ENCODE measurements at places on chromosomes 1 and 21.

DNA sequence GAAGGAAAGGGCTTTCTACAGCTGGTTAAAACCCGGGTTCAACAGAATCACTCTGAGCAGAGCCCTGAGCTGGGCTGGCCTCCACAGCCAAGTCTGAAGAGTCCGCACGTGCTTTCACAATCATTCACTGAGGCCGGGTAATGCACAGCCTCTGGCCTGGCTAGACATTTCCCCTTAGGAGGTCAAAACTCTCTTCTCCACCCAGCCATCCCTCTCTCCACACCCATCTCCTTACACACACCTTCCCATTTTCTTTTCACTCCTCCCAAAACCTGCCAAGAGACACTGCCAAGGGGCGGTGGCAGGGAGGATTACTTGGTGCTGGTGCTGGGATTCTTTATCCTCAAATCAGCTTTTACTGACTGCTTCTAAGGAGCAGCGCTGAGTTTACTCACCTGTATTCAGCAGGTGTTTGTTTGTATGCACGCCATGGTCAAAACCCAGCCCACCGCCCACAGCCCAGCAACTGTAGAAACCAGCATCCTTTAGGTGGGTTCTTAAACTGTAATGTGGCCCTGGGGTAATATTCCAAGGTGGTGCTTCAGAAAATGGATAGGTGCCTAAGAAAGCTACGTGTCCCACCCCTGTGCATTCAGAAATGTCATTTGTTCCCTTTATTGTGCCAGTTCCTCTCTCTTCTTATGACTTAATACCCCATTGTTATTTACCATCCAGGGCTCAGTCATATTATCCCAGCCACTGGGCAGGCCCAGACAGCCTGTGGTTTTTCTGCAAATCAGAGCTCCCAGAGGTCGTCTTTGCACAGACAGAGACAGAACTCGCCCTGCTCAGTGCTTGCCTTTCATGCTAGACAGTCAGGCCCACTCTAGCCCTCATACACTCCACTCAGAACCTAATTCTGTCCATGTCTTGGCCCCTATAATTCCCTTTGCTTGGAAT, 80.2 kb downstream of the ADSS2 start:
- DNase-seq: no peak

- DNase-seq: no peak
These were observed 1.6 kb downstream of the ADAMTS5 start for GRCh38 chr21:26965040-26965906.

DNA sequence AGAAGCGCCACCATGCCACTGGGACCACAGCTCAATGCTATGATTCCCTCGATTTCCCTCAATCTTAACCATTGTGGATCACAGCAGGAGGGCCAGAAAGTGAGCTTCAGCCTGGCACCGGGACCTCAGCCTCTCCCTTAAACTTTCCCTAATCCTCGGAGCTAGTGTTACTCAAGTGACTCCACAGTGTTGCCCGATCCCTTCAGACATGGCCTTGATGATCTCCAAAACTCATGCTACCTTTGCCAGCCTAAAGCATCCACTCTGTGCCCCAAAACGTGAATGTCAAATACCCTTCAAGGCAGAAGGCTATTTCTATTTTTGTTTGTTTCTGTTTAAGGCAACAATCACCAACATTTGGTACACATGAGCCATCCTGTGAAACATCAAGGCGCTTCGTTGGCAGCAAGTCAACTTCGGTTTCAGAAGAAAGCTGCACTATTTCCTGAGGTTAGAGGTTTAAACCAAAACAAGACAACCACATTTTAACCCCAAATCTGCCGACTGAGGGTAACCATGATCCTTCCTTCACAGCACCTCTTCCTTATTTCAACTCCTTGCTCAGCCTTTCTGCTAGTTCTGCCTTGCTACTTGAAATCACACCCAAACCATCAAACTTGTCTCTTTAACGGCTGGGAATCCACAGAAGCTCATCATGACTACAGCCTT, 94.4 kb upstream of the KRTAP19-8 start:
- no peak for DNase-seq

DNA sequence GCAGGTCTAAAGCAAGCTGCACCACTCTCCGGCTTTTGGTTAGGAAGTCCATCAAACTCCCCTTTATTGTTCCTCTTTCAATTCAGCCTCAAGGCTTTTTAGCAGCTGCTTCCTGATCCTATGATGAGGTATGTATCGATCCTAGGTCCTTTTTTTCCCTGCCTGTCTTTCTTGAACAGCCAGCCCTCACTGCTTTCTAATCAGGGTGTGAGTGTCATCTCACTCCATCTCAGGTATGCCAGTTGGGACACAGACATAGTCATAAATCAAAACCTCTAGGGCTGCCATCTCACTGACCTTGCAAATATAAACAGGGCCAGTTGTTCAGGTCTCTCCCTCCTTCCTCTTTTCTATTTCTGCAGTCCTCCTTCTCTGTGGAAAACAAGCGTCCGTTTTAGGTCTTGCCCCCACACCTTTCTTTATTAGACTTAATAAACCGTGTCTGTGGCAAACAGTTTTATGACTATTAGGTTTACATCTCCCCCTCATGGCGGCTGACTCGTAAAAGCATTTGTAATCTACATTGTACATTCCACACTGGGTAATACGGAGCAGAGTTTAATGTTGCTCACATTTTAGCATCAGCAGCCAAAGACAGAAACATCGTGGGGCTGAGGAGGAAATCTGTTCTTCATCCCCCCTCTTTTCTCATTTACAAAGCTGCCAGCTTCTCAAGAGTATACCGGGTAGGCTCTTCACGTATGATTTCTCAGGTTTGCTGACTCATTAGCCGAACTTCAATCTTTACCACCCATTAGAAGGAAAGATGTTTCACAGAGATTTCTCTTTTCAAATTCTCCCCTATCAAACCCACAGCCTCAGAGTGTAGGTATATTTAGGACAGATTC, 11.6 kb downstream of the STYXL2 start:
- no peak for DNase-seq

DNA sequence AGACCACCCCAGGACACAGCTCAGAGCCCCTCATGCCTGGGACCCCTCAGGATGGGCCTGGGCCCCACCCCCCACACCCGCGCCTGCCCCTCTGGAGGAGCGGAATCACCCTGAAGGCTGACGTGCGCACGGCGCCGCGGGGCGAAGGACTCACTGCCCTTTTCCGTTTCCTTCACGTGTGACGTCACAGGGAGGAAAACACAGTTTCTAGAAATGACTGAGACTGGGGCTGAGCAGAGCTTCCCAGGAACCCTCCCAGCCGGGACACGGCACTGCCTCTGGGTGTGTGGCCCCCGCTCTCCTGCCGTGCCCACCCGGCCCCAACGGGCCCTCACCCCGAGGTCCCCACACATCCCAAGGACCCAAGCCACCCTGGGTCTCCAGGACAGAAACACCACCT, 5.4 kb upstream of the TNFRSF4 start:
- no peak for DNase-seq

GRCh38 chr1:95195046-95195445, 39.0 kb upstream of the RWDD3 start:
- no peak for DNase-seq

DNA sequence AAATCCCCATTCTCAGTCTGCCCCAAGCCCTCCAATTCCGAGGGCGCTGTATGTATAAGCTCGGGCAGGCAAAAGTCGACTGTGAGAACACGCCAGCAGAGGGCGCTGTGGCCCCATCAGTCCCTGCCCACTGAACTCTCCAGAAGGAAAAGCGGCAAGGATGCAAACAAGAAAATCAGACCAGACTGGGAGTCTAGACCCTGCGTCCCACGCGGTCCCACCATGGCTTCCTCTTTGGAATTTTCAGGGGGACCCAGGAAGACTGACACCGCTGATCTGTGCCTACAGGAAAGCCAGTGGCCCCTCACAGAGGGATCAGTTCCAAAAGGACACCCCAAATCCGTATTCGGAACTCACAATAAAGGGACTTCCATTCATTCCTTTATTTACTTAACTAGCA, 19.5 kb downstream of the TEX35 start:
- DNase-seq: peak; percentile 81

DNA sequence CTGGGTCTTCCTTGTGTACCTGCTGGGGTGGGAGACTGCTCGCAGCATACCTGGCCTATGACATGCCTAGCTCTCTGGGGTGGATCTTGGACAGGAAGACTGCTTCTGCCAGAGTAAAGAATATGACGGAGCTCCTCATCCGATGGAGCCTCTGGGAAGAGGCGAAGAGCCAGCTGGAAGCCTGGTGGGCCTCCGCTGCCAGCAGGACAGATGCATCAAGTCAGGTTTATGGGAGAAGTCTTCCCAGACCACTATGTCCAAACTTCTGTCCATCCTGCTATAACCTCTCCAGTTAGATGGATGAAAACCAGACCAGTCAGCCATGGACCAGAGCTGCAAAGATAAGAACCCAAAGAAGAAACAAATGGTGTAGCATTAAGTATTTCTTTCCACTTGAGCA, 27.7 kb upstream of the NGF start:
- no peak for DNase-seq

- DNase-seq: no peak
These were observed 2.3 kb upstream of the EPS8L3 start for GRCh38 chr1:109765896-109766615.

GRCh38 chr1:18537386-18538306, 56.9 kb downstream of the KLHDC7A start:
- no peak for DNase-seq

GRCh38 chr1:208485512-208485911, 241.3 kb upstream of the PLXNA2 start:
- no peak for DNase-seq

GRCh38 chr1:201096041-201096461, 16.2 kb downstream of the CACNA1S start:
- no peak for DNase-seq

GRCh38 chr1:1677718-1678580, 14.6 kb downstream of the SLC35E2B start:
- DNase-seq: peak; percentile 68

DNA sequence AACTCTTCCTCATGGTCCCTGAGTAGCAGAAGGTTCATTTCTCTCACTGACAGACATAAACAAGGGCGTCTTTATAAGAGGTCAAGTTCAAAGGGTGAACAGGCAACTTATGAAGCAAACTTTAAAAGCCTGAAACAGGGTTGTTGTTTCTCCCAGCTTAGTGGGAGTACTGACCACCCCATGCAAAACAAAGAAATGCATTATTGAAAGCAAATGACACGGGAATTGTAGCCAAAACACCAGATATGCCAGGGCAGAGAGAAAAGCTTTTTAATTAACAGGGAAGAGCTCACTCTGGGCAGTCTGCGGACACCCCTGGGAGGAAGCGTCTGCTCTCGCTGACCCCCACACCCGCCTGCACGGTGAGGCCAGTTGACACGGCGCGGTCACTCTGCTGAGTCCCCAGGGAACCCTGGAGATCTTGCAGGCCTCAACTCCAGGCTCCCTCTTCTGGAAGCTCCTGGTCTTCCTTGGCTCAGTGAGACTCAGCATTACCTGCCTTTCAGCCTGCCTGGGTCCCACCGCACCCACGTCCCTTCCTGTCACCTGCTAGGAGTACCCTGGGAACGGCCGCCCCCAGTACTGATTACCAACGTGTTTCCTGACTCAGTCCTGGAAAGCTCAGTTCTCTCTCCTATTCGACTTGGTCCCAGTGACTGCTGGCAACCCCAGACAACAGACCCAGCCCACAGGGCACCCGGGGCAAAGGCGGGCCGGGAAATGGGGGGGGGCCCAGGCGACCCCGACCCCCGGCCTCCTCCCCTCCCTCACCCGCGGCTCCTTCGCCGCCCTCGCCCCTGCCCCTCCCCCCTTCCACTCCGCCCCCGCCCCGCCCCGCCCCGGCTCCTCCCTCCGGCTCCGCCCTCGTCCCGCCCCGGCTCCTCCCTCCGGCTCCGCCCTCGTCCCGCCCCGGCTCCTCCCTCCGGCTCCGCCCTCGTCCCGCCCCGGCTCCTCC, 972 bp downstream of the CFAP410 start:
- peak; percentile 23 for DNase-seq

DNA sequence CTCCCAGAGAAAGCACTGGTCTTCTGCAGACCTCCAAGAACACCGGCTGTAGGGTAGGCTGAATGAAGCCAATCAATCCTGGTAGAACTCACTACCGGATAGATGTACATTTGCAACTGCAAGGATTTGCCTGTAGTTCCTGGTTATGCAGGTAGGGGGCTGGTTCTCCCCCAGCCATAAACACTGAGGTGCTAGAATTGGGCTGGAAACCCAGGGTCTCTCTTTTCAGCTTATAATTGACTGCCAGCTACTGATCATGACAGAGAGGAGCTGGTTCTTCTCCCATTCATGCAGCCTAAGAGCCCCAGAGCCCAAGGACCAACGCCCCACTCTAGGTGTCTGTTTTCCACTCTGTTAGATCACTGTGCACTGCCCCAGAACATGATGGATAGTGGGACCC, 21.5 kb upstream of the MTARC2 start:
- DNase-seq: no peak

DNA sequence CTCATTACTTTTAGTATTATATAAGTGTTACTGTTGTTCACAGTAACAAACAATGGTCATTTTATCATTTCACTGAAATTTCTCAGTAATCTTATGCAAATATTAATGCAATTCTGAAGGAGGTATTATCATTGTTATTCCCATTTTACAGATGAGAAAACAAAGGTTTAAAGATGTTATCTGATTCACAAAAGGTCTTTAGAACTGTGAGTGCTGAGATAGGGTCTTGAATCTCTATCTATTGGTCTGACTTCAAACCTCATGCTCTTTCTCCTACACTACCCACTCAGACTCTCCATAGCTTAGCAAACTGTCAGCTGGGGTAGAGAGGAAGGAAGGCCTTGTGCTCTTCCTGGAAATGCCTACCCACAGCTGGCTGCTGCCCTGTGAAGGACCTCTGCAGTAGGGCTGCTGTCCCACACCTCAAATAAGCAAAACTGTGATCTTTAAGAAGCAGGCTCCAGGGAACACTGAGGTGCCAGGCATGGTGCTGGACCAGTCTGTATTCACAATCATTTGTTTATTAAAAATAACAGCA, 6.2 kb upstream of the OSCP1 start:
- no peak for DNase-seq

GRCh38 chr1:8314346-8315280, 3.3 kb upstream of the SLC45A1 start:
- DNase-seq: peak; percentile 70

DNA sequence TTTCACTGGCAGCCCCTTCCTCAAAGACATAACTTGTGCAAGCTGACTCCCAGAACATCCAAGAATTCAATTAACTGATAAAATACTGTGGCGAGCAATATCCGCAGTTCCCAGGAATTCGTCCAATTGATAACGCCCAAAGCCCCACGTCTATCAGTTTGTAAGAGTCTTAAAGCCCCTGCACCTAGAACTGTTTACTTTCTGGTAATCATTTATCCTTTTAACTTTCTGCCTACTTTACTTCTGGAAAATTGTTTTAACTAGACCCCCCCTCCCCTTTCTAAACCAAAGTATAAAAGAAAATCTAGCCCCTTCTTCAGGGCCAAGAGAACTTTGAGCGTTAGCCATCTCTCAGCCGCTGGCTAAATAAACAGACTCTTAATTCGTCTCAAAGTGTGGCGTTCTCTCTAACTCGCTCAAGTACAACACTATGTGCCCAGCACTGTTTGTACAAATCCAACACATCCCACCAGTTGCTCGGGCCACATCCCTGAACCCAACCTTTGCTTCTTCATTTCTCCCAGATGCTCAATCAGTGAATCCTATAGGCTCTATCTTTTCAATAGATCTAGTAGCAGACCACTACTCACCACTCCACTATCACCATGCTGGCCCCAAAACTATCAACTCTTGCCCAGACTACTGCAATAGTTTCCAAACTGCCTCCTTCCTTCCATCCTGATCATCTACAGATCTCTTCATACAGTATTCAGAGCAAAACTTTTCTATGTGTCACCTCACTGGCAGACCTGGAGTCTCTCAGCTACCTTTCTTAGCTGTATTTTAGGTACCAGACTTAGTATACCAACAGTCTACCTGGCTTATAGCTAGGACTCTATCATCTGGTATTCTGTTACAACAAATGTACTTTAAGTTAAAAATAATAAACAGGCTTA, 3.3 kb upstream of the CHD1L start:
- DNase-seq: no peak
